ENCODE measurements at places on chromosomes 12 and 14.

GRCh38 chr12:107311682-107312081 is 218.3 kb upstream of the CRY1 start:
- no peak for DNase-seq

GRCh38 chr12:97299847-97300246 is 162.8 kb upstream of the RMST start:
- DNase-seq, result no peak

DNA sequence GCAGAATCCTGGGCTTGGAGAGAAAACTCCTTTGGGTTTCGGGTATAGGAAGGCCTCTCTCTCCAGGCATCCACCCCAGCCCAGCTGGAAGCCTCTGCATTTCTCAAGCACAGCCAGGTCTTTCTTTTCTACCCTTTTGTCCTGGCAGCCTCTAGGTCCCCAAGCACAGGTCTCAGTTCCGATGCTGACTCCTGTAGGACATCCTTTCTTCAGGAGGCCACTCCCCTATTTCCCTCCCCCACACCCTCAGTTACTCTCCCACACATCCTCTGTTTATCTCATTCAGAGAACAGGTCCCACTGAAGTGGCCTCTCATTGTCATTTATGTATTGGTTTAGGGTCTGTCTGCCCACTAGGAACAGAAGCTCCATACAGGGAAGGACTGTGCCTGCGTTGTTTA is 352.6 kb downstream of the VRK1 start:
- DNase-seq, result no peak

DNA sequence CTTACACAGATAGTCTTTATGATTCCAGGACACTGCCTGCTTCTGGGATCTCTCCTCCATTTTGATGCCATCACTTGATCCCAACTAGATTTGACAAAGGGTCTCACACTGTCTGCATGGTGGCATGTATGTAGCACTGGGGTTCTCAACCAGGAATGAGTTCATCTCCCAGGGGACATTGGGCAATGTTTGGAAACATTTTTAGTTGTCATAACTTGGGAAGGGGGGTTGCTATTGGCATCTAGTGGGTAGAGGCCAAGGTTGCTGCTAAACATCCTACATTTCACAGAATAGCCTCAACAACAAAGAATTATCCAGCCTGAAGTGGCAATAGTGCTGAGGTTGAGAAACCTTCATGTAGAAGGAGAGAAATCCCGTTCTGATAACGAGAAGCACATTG is 376.2 kb downstream of the DPF3 start:
- no peak for DNase-seq
